ENCODE measurements at places on chromosomes 11 and 22.

GRCh38 chr11:22670830-22671229 lies 4.4 kb downstream of the GAS2 start:
- DNase-seq = no peak

DNA sequence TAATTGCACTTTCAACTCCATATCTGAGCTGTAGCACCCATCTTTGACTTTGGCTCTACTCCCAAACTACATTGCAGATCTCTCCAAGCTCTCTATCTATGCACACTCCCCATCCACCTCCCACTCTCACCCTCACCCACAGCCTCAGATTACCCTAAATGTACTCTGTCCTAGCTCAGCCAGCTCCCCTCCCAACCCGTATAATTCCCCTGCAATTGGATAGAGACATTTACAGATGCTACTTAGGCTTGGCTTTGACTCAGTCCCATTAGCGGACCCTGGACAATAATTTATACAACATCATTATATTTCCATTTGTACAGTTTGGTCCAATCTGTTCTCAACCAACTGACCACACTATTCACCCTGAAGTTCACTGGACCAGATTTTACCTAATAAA lies 338.9 kb upstream of the ANO3 start:
- no peak for DNase-seq

DNA sequence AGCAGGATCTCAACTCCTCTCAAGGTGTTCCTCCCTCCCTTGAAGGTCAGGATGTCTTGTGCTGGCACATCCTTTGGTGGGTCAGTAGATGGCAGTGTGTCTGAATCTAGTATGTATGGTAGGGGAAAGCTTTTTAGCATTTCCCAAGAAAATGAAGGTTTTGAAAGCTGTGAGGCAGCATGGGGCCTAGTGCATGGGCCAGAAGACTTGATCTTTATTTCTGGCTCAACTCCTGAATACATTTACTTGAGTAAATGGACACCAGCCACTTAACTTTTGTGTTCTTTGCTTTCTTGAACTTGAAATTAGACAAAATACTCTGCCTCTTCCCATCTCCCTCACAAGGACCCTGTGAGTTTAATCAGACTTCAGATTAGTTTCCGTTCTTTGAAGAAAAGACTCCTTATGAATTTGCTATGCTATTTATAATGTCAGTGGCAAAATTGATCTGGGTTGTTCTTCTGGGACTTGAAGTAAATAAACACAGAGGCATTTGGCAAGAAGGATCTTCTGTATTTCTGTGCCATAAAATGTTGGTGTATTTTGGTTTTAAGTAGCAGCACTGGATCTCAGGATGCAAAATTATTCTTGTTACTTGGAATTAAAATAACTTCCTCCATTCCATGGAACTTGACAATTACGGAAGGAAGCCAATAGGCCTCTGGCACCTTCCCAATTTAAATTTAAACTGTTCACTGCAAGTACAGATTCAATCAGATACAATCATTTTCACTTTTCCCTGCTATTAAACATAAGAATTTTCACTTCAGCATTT lies 288.8 kb downstream of the CASP12 start:
- peak; percentile 11 for DNase-seq

DNA sequence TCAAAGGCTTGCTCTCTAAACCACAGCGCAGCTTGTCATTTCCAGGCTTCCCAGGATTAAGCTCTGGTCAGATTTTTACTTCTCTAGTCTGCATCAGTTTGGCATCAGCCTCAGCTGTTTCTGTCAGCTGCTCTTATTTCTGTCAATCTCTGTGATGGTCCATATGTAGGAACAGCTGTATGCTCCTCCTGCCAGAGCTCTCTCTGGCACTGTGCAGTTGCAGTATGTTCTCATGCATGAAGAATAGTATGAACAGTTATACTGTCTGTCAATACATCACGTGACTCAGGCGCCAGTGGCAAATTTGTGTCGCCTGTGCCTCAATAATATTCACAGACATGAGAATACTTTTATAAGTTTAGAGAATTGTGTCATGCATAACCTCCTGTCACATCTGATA lies 6.7 kb downstream of the OR6M1 start:
- no peak for DNase-seq

DNA sequence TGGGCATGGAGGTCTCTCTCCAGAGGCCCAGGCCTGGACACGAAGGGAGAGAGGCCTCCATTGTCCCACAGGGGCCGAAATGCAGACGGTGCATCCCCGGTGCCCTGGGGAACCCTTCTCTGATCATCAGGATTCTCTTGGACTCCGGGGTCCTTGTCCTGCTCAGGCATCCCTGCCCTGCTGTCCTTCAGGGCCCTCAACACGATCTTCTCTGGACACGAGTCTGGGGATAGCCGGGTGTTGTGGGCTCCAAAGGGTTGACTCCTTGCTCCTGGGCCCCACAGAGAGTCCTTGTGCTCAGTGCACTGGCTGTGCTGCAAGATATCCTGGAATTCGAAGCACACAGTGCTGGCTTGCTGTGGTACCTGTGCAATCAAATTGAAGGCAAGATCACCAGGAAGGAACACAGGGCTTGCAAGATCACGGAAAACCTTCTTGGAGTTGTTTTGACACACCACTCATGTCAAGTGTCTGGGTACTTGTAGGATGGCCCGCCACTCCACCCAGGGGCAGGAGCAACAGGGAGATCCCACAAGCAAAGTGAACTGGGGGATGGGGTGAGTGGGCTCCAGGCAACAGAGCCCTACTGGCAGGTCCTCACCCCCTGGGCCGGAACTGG lies 61.3 kb upstream of the PRODH start:
- no peak for DNase-seq

GRCh38 chr11:94549146-94549545 lies 5.4 kb downstream of the FUT4 start:
- DNase-seq = no peak

DNA sequence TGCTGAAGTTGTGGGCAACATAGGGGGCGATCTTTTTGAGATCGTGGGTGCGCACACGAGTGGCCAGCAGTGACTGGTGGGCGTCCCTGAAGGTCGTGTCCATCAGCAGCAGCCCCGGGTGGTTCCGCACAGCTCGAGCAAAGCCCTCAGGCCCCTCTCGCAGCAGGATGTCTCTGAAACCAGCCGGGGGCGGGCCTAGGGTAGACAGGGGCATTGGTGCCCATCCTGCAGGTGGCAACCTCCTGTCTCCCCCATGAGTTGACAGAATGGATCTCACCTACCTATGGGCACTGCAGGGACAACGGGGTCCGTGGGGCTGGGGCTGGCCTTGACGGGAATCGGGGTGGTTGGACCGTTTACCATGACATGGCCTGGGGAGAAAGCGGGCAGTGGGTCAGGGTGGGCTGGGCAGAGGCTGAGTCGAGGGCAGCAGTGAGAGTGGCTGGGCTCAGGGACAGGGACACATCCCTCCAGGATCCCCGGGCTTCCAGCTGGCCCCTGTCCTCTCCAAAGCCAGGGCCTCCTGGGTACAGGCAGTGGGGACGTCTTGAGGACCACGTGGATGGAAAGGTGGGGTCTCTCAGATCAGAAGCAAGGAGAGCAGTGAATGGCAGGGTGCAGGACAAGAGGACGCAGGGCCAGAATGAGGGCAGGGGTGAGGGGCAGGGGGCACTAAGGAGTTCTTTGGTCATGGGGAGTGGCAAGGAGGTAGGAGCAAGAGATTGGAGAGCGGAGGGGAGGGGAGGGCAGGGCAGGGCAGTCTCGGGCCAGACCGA lies 4.2 kb upstream of the LRFN4 start:
- DNase-seq = no peak

DNA sequence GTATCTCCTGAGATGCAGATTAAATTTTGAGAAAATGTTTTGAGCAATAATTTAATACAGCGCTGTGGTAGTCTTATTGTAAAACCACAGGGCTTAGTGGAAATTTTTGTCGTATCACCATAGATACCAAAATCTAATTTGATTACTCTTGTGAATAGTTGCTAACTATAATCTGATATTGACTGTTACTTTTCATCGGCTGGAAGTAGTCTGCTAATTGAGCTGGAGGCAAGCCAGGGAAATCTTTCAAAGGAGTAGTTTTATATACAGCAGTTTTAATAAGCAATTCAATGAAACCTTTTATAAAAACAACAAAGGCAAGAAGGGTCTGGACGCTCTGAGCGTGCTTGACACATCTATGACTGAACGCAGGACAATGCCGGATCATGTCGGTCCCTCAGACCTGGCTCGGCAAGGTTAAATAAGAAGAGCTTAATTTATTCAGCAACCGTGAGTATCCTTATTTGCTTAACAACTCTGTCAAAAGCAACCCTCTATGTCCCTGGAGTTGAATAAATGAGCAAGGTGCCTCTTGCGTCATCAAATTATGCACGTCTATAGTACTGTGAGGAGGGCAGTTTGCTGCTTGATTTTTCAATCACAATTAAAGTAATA lies 121.2 kb downstream of the NCAM1 start:
- DNase-seq = no peak

DNA sequence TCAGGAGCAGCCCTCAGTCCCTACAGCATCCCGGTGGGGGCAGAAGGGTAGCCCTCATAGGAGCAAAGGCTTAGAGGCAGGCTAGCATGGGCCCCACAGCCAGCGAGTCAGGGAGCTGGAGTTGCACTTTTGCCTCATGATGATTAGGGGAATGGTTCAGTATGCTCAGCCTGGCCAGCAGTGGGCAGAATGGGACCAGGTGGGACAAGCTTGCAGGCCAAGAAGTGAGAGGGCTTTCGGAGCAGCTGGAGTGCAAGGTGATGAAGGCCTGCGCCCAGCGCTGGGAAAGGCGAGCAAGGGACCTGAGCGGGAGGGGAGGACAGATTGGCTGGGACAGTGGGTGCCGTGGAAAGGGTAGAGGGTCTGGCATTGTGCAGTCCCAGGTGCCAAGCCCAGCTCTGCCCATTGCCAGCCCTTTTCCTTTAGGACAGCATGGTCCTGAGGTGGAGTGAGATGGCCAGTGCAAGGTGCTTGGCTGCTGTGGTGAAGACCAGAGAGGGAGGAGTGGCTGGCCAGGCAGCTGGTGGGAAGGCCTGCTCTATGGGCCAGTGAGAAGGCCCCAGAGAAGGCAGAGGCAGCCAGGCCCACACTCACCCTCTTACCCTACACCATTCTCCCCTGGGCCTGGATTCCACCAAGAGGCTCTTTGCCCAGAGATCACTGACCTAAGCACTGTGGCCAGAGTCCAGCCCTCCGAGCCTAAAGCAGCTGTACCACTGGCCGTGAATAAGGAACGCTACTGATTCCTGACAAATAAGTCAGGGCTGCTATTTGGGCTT lies 47.9 kb upstream of the SUSD2 start:
- DNase-seq = peak; percentile 49

DNA sequence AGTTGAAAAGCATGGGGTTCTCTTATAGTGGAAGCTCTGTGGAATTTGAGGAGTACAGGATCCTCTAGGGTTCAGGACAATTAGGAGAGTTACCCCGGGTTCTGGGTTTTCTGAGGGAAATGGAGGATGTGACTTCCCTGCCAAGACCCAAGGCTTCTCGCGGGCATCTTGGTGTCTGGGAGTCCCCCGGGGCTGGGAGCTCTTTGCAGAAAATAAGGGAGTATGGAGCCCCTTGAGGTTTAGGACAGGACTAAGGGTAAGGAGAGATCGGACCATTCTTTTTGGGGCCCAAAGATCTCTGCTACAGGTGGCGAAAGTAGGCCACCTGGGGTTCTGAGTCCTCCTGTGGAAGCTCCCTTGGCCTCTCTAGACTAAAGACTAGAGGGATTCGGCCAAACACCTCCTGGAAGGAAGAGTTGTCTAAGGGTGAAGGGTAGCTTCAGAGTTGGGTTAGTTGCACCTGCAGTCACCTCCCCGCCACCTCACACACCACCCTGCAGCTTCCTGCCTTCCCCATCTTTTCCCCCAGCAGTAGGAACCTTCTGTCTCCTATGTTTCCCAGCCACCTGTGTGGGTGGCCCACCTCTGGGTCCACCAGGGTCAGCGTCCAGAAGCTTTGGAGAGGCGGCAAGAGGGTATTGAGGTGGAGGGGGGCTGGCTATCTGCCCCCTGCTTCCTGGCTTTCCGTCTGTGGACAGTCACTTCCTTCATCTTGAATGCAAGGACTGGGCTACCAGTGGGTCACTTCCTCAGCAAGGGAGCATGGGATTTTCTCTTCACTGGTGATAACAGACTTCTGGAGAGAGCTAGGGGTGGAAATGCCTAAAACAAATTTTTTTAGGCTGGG lies 908 bp downstream of the LIMK2 start:
- DNase-seq = no peak

GRCh38 chr11:69366591-69366990 lies 72.6 kb downstream of the MYEOV start:
- DNase-seq = no peak

GRCh38 chr11:72758304-72758689 lies 6.1 kb upstream of the ARAP1 start:
- no peak for DNase-seq

- DNase-seq = no peak
Observed at GRCh38 chr11:81476345-81476744, 1257.3 kb downstream of the FAM181B start.

DNA sequence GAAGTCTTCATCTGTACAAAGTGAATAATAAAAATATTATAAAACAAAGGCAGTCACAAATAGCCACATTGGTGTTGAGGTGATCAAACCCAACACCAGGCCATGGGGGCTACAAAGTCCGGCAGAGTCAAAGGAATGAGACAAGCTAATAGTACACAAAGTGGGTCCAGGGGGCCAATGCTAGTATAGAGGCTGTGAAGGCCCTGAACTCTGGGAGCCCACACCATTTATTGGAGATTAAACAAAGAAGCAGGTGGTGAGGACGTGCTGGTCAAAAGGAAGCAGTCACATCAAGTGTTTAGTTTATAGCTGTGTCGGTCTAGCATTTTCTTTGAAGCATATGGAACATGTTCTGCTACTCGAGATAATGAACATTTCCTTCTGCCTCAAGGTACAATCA lies 58.6 kb upstream of the CCT8L2 start:
- no peak for DNase-seq

DNA sequence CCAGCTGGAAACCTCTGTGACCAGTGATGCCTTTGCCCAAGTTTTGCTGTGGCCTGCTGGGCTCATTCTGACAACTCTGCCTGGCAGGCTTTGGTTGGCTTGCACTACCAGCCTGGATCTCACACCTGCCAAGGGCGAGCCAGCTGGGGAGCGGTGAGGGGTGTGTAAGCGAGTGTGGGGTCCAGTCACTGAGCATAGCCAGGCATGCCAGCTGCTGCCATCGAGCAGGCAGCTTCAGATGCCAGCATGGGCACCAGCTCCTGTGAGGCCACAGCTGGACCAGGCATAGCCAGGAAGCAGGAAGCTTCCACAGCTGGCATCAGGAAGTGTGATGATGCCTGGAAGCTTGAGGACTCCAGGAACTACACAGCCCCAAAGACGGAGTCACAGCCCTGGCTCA lies 1674.6 kb downstream of the LRRC4C start:
- DNase-seq = no peak

DNA sequence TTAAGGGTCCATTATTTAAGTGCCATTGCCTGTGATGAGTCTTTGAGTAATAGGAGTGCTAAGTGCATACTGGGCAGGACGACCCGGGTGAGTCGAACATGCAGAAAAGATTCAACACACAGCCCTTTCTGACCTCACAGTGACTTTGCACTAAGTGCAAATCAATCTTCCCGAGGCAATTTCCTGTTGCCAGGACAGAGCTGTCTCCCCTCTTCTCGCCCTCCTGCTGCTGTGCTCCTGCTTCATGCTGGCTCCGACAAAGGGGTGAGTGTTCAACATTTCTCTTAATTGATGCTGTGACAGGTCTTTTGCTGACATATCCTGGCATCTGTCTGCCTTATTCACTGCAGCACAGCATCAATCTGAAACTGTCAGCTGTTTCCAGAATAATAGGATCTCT lies 42.0 kb downstream of the MCHR1 start:
- no peak for DNase-seq

- no peak for DNase-seq
Observed at GRCh38 chr11:12693094-12693478, 18.9 kb downstream of the TEAD1 start.

All from activated CD4-positive, alpha-beta T cell treated with anti-CD3 and anti-CD28 coated beads, Interleukin-2, amount 50 U/mL, for 1 hour (primary cell).